ENCODE measurements at places on chromosomes 1 and 21. TPM values are rescaled to one million over a fixed set of nuclear protein-coding genes. Genes with fewer than 3 reads are reported as not detected.

TTF2 gene
- total RNA-seq = 9.4 TPM

SPATA1 gene
- total RNA-seq = 0.41 TPM

TPM3 gene
- total RNA-seq = 649 TPM

CFAP107 gene
- not detected for total RNA-seq

MX2 gene
- total RNA-seq = 4.2 TPM

TPTE gene
- total RNA-seq = not detected

DNA sequence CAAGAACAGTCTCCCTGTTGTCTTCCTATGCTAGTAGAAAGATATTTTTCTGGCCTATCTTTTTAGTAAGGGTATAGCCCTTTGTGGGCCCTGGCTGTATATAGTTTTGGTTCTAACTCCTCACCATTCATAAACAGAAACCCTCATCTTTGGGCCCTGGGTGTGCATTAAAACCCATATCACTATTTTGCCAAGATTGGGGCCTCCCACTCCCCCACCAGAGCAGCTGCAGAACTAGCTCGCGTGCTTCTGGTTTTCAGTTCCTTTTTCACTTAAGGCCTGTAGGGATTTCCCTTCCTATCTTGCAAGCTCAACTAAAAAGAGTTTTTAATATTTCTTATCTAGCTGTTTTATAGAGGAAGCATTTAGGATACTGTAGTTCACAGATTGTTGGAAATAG is 106.4 kb downstream of the RGL1 start:
- no peak for DNase-seq

GRCh38 chr1:22572818-22573217 is 9.5 kb downstream of the EPHA8 start:
- no peak for DNase-seq

GRCh38 chr21:45015469-45015860 is 58.9 kb upstream of the ADARB1 start:
- DNase-seq = no peak

GRCh38 chr1:53478502-53478818 is 19.3 kb downstream of the DMRTB1 start:
- DNase-seq = no peak

- no peak for DNase-seq
These were observed 311 bp downstream of the SPEN start for GRCh38 chr1:15847893-15848142.

DNA sequence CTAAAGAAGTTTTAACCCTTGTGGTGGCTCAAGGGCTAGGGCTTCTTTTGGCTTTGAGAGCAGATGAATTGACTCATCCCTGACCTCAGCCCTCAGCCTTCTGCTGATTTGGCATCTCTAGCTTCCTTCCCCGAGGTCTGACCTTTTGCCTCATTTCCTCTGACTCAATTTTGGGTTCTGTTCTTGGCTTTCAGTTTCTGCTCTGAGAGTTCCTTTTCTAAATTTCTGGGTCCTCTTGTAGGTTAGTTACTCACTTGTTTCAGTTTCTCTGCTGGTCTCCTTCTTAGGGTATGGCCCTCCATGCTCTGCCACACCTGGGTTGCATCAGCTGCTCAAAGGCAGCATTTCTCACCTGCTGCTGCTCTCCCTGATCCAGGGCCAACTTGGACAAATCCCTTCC is 19.4 kb downstream of the PDE4B start:
- DNase-seq = peak; percentile 78

DNA sequence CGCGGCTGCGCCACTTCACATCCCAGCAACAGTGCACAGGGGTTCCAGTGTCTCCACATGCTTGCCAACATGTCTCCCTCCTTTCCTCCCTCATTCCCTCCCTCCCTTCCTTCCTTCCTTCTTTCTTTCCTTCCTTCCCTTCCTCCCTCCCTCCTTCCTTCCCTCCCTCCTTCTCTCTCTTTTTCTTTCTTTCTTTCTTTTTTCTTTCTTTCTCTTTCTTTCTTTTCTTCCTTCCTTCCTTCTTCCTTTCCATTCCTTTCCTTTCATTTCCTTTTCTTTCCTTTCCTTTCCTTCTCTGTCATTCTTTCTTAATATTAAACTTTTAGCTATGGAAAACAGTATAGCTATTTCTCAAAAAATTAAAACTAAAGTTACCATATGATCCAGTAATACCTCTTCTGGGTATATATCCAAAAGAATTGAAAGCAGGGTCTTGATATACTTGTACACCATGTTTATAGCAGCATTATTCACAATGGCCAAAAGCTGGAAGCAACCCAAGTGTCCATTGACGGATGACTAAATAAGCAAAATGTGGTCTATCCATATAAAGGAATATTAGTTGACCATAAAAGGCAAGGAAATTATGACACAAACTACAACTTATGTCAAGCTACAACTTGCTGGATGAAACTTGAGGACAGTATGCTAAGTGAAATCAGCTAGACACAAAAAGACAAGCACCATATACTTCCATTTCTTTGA is 55.0 kb upstream of the TLR5 start:
- no peak for DNase-seq

DNA sequence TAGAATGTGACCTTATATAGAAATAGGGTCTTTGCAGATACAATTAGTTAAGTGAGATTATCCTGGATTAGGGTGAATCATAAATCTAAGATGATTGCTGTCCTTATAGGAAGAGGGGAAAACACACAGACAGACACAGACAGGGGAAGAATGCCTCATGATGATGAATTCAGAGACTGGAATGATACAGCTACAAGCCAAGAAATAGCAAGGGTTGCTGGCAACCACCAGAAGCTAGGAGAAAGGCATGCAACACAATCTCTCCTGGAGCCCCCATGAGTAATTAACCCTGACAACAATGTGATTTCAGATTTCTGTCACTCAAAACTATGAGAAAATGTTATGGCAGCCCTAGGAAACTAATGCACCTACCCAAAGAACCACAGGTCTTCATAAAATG is 19.1 kb upstream of the PPIH start:
- DNase-seq = peak; percentile 18

- no peak for DNase-seq
These were observed 97.6 kb downstream of the PDE4B start for GRCh38 chr1:65890201-65890843.

DNA sequence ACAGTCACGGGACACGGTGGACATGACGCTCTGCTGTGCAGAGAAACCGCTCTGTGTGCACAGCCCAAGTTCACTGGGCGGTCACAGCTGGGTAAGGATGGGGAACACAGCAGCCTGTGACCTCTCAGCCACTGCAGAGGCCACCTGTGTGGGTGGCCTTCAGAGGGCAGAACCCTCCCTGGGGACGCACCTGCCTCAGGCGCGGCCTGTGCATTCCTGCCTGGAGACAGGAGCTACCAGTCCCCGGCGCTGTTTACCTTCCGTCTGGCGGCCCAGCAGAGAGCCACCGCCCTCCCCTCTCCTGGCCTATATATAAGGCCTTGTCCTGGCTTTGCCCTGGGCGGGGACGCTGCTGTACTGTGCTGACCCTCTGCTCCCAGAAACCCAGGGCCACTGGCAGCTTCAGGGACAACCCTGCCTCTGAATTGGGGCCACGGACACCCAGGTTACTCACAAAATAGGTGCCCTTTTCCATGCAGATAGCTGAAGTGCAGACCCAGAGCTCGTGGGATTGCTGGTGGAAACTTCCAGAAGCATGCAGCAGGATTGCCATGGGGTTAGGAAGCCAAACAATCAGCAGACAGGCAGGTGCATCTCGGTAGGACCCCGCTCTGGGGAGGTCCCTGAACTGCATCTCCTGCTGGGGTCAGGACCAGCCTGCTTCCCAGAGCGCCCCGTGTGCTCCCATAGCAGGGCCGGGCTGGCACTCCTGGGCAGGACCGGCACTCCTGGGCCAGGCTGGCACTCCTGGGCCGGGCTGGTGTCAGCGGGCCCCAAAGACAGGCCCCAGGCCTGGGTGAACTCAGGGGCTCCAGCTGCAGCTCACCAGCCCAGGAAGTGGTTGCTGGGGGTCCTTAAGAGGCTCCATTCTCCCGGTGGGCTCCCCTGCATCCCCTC is 83.6 kb downstream of the SIK1 start:
- no peak for DNase-seq

GRCh38 chr1:10943991-10944730 is 68.3 kb upstream of the TARDBP start:
- peak; percentile 63 for DNase-seq

DNA sequence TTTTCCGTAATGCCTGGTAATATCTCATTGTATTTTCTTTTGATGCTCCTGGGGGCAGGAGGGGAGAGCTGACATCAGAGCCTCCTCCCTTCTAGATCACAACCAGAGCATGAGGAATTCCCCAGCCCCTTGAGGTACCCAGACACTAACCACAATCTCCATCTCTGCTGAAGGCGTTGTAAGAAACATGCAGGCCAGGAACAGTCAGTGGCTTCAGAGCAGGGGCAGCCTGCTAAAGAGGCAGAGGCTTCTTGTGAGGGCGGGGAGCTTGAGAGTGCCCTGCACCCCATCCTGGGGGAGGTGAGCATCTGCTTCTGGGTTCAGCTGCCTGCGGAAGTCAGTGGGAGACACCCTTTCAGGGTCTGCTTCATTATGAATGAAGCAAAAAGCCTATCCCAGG is 19.0 kb downstream of the MAPKAPK2 start:
- DNase-seq = no peak

- no peak for DNase-seq
These were observed 9.5 kb downstream of the DPT start for GRCh38 chr1:168719306-168720111.

GRCh38 chr1:34460193-34460592 is 283.5 kb downstream of the C1orf94 start:
- peak; percentile 17 for DNase-seq

DNA sequence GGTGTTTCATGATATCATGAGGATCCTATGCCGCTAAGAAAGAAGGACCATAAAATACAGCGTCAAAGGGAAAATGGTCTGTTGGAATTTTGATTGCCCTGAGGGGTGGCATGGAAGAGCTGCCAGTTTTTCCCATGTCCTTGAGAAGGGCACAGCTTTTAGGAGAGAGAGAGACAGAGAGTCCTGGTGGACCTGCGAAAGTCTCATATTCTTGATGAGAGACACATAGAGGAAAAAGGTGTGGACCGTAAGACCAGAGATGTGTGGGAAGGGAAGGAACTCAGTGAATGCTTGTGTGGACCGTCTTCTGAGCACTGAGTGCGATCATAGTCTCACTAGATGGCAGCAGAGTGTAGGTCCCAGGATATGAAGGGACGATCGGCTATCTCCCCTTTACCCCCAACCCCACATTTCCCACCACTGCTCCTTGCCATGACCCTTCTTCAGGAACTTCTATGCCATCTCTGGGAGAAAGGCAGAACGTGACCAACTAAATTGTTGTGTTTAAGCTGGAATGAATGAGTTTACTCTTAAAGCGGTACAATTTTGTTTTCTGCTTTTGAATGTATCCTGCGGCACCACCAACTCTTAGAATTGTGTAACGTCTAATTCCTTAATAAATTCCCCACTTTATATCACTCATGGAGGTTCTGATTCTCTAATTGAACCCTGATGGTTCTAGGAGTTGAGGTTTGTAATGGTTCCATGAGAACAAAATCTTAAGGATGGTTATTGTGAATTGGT is 117.7 kb downstream of the CTH start:
- DNase-seq = peak; percentile 56

DNA sequence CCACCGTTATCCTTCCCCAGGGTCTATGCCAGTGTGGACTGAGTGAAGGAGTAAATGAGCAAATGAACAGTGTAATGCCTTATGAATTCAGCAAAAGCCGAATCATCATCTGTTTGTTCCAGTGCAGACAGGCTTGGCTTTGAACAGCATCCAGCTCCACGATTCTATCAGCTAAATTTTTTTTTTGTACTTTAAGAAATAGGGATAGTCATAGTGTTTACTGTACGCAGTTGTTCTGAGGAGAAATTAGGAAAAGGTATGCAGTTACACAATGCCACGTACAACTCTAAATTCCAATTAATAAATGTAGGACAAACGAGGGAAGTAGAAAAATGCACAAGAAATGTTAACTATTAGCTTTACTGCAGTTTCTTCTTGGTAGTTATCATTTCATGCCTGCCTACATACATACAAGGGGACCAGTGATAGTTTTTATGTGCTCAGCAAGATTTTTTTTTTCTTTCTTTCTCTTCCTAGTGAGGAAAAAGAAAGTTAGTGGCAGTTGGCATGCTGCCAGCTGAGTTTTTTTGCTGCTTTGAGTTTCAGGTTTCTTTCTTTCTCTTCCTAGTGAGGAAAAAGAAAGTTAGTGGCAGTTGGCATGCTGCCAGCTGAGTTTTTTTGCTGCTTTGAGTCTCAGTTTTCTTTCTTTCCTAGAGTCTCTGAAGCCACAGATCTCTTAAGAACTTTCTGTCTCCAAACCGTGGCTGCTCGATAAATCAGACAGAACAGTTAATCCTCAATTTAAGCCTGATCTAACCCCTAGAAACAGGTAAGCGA is at the start of gene IFI44L:
IFI44L (plus strand) TSS at position 646 of the 777 bp plus-strand sequence. CDS start 7,468 bp downstream, outside the sequence.
- DNase-seq = peak; percentile 77
